ENCODE measurements at places on chromosomes 16 and 17.

GRCh38 chr16:2196981-2197511, 641 bp upstream of the CASKIN1 start:
- no peak for DNase-seq

DNA sequence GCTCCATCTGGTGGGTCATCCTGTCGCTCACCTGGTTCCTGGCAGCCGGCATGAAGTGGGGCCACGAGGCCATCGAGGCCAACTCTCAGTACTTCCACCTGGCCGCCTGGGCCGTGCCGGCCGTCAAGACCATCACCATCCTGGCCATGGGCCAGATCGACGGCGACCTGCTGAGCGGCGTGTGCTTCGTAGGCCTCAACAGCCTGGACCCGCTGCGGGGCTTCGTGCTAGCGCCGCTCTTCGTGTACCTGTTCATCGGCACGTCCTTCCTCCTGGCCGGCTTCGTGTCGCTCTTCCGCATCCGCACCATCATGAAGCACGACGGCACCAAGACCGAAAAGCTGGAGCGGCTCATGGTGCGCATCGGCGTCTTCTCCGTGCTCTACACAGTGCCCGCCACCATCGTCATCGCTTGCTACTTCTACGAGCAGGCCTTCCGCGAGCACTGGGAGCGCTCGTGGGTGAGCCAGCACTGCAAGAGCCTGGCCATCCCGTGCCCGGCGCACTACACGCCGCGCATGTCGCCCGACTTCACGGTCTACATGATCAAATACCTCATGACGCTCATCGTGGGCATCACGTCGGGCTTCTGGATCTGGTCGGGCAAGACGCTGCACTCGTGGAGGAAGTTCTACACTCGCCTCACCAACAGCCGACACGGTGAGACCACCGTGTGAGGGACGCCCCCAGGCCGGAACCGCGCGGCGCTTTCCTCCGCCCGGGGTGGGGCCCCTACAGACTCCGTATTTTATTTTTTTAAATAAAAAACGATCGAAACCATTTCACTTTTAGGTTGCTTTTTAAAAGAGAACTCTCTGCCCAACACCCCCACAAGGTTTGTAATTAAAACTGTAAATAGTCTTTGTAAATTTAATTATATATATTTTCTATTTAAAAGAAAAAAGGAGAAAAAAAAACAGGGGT, 1.7 kb downstream of the FZD2 start:
- DNase-seq = no peak

DNA sequence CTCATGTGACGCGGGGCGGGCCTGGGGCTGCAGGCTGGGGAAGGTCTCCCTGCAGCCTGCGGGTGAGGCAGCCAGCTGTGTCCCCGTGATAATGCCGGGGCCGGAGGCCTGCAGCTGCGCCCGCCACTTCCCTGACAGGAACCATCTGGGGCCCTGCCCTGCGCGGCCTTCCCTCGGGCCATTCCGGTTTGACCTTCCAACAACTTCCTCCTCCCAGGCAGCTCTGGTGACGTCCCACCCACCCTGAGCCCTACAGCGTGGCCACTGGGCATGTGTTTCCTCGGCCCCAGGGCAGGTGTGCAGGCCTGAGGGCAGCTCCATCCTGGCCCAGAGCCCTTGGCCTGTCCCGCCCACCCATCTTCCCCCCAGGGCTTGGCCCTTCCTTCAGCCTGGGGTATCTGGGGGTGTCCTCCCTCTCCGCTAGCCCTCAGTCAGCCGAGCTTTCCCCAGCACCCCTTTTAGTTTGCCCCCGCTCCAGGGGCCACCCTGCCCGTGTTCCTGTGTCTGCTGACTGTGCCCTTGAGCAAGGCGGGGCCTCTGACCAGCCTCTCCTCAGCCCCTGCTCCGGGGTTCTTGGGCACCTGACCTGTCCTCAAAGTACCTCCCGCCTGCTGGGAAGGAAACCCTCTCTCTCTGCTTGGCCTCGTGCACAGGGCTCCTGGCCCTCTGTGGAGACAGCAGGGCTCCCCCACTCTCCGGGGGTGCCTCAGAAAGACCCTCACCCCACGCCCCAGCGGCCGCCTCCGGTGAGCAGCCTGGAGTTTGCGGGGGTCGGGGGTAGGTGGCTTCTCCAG, at the start of gene CBFA2T3:
CBFA2T3 (minus strand) TSS at position 190 of the 794 bp plus-strand sequence. CDS start 400 bp downstream, outside the sequence.
- DNase-seq = no peak

DNA sequence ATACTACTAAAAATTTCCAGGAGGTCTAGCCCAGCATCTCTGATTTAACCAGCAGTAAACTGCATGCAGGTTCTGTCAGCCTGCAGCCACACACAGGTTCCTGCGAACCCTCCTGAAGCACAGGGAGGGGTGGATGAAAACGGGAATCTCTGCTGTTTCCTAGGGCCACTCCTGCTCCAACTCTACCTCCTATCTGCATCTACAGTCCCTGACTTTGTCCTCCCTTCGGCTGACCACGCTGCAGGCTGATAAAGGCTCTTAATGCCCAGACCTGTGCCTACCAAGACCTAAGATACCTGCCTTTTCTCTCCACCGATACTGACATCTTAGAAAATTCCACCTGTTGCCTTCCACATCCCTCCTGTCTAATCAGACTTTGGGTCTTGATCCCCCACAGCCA, 50.2 kb downstream of the CYTH1 start:
- no peak for DNase-seq

DNA sequence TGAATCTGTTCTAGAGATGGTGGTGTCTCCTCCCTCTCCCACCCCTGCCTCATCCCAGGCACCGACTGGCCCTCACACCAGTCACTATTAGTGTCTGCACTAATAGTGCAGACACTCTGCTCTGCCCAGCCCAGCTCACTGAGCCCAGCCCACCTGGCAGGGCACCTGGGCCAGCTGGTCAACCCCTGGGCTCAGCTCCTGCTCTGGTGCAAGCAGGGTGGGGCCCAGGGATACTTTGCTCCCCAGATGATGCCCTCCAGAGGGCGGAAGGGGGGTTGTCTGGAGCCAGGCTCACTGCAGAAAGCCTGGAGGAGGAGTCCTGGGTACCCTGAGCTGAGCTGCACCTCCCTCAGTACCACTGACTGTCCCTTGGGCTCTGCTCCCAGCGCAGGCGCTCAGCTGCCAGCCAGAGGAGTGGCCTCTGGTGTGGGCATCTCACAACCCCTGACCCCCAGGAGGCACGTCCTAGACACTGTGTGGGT, 14.5 kb downstream of the RAB11FIP4 start:
- no peak for DNase-seq

- DNase-seq = no peak
These were observed 12.5 kb downstream of the PLLP start for GRCh38 chr16:57271867-57272495.
